SJSA1 (cell line): ENCODE measurements at places on chromosomes 7 and 10. TPM values are rescaled to one million over a fixed set of nuclear protein-coding genes. Genes with fewer than 3 reads are reported as not detected.

DNA sequence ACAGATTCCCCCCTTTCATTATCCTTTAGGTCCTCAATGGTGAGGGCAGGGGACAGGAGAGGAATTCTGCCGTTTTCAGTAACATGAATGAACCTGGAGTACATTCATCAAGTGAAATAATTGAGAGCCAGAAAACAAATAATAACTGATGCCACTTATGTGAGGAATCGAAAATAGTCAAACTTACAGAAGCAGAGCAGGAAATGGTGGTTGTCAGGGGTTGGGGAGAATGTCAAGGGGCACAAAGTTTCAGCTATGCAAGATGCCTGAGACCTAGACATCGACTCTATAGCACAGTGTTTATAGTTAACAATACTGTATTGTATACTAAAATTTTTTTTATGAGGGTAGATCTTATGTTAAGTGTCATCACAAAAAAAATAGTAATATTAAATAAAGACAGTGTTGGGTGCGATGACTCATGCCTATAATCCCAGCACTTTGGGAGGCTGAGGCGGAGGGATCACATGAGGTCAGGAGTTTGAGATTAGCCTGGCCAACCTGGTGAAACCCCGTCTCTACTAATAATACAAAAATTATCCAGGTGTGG is 1219.8 kb downstream of the GATA3 start:
- no peaks in the 10 kb centered on the region; the same call in 1 of the 2 replicates for H3K27me3 ChIP-seq
- no peaks in the 10 kb centered on the region for H3K36me3 ChIP-seq
- no peak overlapping the region for H3K27ac ChIP-seq
- H3K4me1 ChIP-seq: no peaks in the 10 kb centered on the region
- no peak for DNase-seq
- no peak overlapping the region for H3K4me3 ChIP-seq

DNA sequence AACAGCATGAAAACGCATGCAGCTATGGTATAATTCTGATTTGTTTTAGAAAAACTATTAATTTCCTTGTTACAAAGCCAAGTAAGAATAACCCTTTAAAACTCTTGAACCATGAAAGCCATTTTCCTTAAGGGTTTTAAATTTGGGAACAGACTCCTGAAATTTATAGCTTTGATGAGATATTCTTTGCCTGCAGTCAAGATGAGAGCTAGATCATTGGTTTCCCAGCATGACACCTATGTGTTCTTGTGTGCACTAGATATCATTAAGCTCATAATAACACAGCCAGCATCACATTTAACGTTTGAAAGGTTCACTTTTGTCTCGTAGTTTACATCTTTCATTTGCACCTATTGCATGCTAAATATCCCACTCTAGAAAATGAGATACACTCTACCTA is 202.2 kb downstream of the PHF14 start:
- H3K36me3 ChIP-seq: no peaks in the 10 kb centered on the region
- no peaks in the 10 kb centered on the region for H3K4me1 ChIP-seq
- no peak overlapping the region for H3K27ac ChIP-seq
- DNase-seq: no peak
- H3K27me3 ChIP-seq: no peaks in the 10 kb centered on the region
- no peak overlapping the region for H3K4me3 ChIP-seq

GRCh38 chr7:55527307-55527706 is 45.0 kb downstream of the VOPP1 start:
- H3K27me3 ChIP-seq: no peaks in the 10 kb centered on the region
- DNase-seq: no peak
- peaks cover 28% of the 10 kb centered on the region for H3K4me1 ChIP-seq
- no peak overlapping the region for H3K4me3 ChIP-seq
- H3K36me3 ChIP-seq: peaks cover 9% of the 10 kb centered on the region

OPN4 gene
- total RNA-seq: not detected in 2 replicates

DNA sequence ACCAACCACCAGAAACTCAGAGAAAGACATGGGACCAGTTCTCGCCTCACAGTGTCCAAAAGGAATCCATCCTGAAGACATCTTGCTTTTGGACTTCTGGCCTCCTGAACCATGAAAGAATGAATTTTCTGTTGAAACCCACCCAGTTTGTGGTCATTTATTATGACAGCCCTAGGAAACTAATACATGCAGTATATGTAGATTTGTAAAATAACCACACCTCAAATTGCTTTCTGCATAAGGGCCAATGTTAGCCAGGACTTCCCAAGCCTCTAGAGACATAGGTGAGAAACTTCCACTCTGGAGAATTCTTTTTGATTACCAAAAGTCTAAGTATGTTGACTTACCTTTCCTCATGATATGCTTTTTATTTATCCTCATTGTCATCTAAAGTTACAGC is 210.5 kb upstream of the SP4 start:
- H3K4me1 ChIP-seq: no peaks in the 10 kb centered on the region
- H3K4me3 ChIP-seq: no peak overlapping the region
- no peaks in the 10 kb centered on the region for H3K36me3 ChIP-seq
- no peak overlapping the region for H3K27ac ChIP-seq
- DNase-seq: no peak

- peak within 1 kb of the TSS; percentile 69 for H3K27ac ChIP-seq
- no peaks in the 10 kb centered on the region for H3K36me3 ChIP-seq
- peak within 1 kb of the TSS; percentile 60 for H3K4me3 ChIP-seq
- DNase-seq: peak; percentile 71
- no peaks in the 10 kb centered on the region for H3K27me3 ChIP-seq
Measured at GRCh38 chr7:116671681-116672595, at the start of gene MET. TSS of gene MET (plus strand) at chr7:116672196. CDS start at chr7:116699085, 26,889 bp downstream.

- no peak overlapping the region for H3K4me3 ChIP-seq
- H3K27me3 ChIP-seq: no peaks in the 10 kb centered on the region
- peaks cover 52% of the 10 kb centered on the region for H3K36me3 ChIP-seq
- DNase-seq: no peak
Measured at GRCh38 chr7:152176797-152177196, 151.3 kb downstream of the GALNT11 start.

DNA sequence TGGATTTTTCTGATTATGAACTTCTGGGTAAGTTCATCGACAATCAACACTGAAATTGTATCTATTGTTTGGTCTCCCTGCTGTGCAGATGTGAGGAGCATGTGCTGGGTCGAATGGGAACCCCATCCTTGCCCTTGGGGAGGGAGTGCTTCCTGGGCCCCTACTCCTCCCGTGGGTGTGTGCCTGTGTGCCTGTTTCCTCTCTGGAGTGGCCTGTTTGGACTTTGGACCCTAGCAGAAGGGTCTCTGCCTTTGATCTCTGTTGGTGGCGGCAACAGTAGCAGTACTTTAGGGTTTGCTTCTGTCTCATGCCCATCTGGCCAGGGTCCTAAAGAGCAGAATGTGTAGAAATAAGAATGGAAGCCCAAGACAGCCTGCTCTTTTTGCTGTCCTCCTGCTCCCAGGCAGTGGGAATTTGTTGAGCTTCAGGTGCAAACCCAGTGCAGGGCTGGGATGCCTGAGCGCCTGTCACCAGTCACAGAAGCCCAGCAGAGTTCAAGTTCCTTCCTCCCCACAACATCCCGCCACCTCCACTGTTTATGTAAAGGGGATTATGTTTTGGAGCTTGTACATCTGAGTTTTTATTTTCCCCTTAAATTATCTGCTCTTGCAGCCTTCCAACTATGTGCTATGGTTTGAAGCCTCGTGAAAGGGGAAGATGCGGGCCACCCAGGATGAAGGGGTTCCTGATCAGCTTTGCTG is 1.5 kb upstream of the TACR2 start:
- DNase-seq: no peak
- no peaks in the 10 kb centered on the region for H3K36me3 ChIP-seq

DNA sequence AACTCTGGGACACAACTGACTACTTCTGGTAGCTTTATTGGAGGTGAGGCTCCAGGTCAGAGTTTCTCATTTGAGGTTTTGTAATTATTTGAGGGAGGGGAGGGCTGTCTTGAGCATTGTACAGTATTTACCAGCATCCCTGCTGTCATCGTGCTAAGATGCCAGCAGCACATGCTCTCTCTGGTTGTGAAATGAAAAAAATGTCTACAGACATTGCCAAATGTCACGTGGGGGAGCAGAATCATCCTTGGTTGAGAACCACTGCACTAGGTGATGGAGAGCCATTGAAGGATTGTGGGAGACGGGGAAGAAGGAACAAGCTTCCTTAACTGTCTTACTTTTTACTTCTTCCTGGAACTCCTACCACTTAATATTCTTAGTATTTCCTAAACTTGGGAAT is 5.0 kb downstream of the SEPTIN7 start:
- no peak for DNase-seq
- H3K27ac ChIP-seq: no peak overlapping the region
- H3K4me3 ChIP-seq: no peak overlapping the region
- no peaks in the 10 kb centered on the region for H3K27me3 ChIP-seq
- peaks cover 23% of the 10 kb centered on the region for H3K36me3 ChIP-seq

POLR2J3 gene
- 15.7 and 21.3 TPM in 2 replicates for total RNA-seq

- H3K27ac ChIP-seq: no peak overlapping the region
- H3K4me1 ChIP-seq: peaks cover 3% of the 10 kb centered on the region
- no peak for DNase-seq
- no peaks in the 10 kb centered on the region for H3K36me3 ChIP-seq
- no peak overlapping the region for H3K4me3 ChIP-seq
Measured at GRCh38 chr10:63390521-63390920, 75.3 kb downstream of the JMJD1C start.

- H3K4me1 ChIP-seq: peaks cover 100% of the 10 kb centered on the region
- DNase-seq: peak; percentile 28
- peak overlapping the region; percentile 22; the same call in 1 of the 2 replicates for H3K27ac ChIP-seq
- no peaks in the 10 kb centered on the region for H3K27me3 ChIP-seq
- no peak overlapping the region for H3K4me3 ChIP-seq
Measured at GRCh38 chr7:94420328-94420727, 25.6 kb downstream of the COL1A2 start.

GRCh38 chr10:44064987-44065787 is 319.7 kb downstream of the CXCL12 start:
- no peak for DNase-seq
- no peak overlapping the region for H3K4me3 ChIP-seq
- no peaks in the 10 kb centered on the region for H3K27me3 ChIP-seq
- no peaks in the 10 kb centered on the region for H3K4me1 ChIP-seq
- H3K27ac ChIP-seq: no peak overlapping the region
